ENCODE measurements at places on chromosomes 2 and 18. TPM values are rescaled to one million over a fixed set of nuclear protein-coding genes. Genes with fewer than 3 reads are reported as not detected.

The RFTN2 gene
- 15.2 TPM for polyA plus RNA-seq

The IL1R2 gene
- not detected for polyA plus RNA-seq

The GALR1 gene
- polyA plus RNA-seq: 0.01 TPM

The VIT gene
- polyA plus RNA-seq: 4.5 TPM

The DAW1 gene
- 0.08 TPM for polyA plus RNA-seq

The HADHA gene
- 206 TPM for polyA plus RNA-seq

The KLHL30 gene
- 20.7 TPM for polyA plus RNA-seq

The REG3A gene
- polyA plus RNA-seq: not detected

The FAM110C gene
- polyA plus RNA-seq: 1.8 TPM

The THSD7B gene
- 0.42 TPM for polyA plus RNA-seq

The UGT1A6 gene
- not detected for polyA plus RNA-seq

The TBR1 gene
- polyA plus RNA-seq: not detected

The PRSS56 gene
- 3.4 TPM for polyA plus RNA-seq

The SAG gene
- 0.10 TPM for polyA plus RNA-seq

The RTP5 gene
- 0.08 TPM for polyA plus RNA-seq

The ORC2 gene
- 16.1 TPM for polyA plus RNA-seq

The MC4R gene
- 0.16 TPM for polyA plus RNA-seq

The CAPN10 gene
- polyA plus RNA-seq: 15.4 TPM

The UPP2 gene
- 0.11 TPM for polyA plus RNA-seq

The TRABD2A gene
- 0.08 TPM for polyA plus RNA-seq

The NEB gene
- 1,544 TPM for polyA plus RNA-seq

The NEU4 gene
- polyA plus RNA-seq: 7.0 TPM

The RFX8 gene
- 2.1 TPM for polyA plus RNA-seq

The ELOA2 gene
- not detected for polyA plus RNA-seq

The EIF2B4 gene
- 32.7 TPM for polyA plus RNA-seq

The ACMSD gene
- polyA plus RNA-seq: 0.44 TPM

The LIMS3 gene
- polyA plus RNA-seq: 6.0 TPM

The TACR1 gene
- 0.40 TPM for polyA plus RNA-seq

The SLC9A2 gene
- 2.6 TPM for polyA plus RNA-seq

The CDC42EP3 gene
- polyA plus RNA-seq: 39.1 TPM

The RPL37A gene
- 4,827 TPM for polyA plus RNA-seq

The TCF23 gene
- polyA plus RNA-seq: 0.49 TPM

The CCDC178 gene
- polyA plus RNA-seq: 0.19 TPM

The KIF1A gene
- polyA plus RNA-seq: 3.6 TPM

The COL6A3 gene
- polyA plus RNA-seq: 178 TPM

The ACTG2 gene
- 5.1 TPM for polyA plus RNA-seq

The IMMT gene
- 77.6 TPM for polyA plus RNA-seq

The CCDC68 gene
- polyA plus RNA-seq: 0.39 TPM

The CRYBA2 gene
- not detected for polyA plus RNA-seq

The C2orf66 gene
- polyA plus RNA-seq: 0.14 TPM

Measured in forelimb muscle (tissue), 1 donor.